ENCODE measurements at places on chromosomes 16 and 17.

- peak; percentile 68 for DNase-seq
Observed at GRCh38 chr16:24309258-24310142, 53.4 kb downstream of the CACNG3 start.

GRCh38 chr16:3123986-3124886 is 10.6 kb upstream of the ZNF213 start:
- DNase-seq, result peak; percentile 98

DNA sequence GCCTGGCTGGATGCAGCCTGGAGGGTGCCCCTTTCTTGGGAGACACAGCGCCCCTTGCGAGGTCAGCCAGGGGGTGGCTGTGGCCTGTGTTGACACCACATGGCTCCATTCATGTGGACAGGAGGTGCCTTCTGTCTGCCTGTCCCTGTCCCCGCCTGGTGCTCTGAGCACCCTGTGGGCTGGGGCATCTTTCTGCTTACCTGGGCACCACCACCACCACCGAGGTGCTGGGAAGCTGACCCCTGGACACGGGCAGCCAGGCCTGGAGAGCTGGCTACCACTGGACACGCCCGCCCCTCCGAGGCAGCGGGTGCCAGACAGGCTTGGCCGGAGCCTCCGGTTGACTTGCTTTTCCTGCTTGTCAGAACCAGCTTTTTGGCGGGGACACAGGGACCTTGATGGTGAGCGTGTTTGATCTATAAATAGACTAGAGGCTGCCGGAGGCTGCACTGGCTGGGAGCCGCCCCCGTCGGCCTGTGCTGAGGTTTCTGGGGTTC is 121.3 kb upstream of the GSE1 start:
- DNase-seq, result peak; percentile 91

DNA sequence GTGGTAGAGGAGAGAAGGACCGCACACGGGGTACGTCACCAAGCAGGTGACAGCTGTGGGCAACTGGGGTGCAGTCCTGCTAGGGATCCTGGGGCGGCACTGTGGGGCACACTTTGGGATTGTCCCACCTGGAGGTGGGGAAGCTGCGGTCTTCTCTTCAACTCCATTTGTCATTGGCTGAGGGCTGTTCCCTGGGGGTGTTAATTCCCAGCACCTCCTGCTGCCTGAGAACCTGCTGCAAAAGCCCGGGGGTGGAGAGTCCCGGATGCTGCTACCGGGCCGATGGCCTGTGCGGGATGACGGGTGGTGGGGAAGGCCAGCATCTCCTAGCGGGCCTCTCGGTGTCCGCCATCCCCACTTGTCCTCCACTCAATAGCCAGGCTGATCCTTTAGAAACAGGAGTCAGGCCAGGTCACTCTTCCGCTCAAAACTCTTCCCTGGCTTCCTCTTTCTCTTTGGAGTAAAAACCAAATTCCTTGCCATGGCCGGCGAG is 100.2 kb downstream of the CYLD start:
- no peak for DNase-seq

DNA sequence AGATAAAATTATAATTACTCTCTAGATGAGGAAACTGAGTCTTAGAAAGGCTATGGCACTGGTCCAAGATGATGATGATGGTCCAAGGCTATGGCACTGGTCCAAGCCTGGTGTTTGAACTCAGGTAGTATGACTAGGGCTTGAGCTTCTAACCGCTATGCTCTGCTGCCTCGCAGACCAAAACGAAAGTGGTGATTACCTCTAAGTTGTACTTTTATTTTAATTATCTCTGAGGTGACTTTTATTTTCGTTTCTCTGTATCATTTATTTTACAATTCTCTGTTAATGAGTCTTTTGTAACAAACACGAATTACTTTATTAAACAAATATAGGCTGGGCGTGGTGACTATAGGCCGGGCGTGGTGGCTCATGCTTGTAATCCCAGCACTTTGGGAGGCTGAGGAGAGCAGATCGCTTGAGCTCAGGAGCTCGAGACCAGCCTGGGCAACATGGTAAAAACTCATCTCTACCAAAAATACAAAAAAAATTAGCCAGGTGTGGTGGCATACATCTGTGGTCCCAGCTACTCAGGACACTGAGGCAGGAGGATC is 5.6 kb downstream of the REXO5 start:
- no peak for DNase-seq

GRCh38 chr17:57038486-57038885 is 46.6 kb upstream of the AKAP1 start:
- DNase-seq, result no peak

DNA sequence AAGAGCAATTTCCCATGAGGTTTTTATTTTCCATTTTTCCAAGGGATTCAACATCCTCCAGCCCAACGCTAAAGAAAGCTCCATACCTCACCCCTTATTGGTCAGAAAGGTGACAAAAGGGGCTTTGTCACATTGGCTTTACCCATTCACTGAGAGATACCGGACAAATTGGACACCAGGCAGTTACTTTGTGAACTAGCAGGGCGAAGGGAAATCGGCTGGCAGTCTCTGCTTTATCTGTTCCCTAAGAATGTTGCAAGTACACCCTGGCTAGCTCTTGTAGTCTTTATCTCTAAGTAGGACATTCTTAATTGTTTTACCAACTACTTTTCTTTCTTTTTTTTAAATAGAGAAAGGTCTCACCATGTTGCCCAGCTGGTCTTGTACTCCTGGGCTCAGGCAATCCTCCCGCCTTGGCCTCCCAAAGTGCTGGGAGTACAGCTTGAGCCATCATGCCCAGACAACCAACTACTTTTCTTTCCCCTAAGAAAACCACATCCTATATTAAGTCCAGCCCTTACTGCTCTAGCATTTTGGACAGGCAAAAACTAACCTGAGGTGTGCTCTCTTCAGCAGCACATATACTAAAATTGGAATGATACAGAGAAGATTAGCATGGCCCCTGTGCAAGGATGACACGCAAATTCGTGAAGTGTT is 16.8 kb downstream of the PRPSAP1 start:
- no peak for DNase-seq

- peak; percentile 73 for DNase-seq
Observed at GRCh38 chr17:76585649-76586593, at the start of gene ST6GALNAC2. Gene ST6GALNAC2 (minus strand): TSS chr17:76585860. CDS start chr17:76585808, 52 bp downstream.

- no peak for DNase-seq
Observed at GRCh38 chr16:68386628-68387027, 61.7 kb downstream of the SMPD3 start.

DNA sequence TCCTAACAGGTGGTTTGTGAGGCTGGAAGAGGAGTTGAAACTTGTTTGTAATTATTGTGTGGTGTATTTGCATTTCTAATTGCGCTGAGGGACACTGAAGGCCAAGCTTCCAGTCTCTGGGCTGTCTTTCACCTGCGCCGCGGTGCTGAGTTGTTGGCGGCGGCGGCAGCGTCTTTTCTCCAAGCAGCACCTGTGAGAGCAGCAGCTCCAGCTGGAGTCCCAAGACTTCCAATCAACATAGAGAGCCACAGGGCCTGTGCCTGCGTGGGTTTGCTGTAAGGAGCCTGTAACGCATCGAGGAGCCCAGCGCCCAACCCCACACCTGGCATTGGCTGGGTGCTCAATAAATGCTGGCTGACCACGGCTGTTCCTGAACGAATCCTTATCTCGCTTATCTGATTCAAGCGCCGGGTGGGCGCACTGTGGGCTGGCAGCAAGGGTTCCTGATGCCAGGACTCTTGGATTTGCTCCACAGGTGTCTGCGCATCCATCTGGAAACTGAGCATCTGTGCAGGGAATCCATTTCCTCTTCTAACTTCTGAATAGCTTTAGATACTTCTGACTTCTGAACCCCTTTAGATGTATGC is 138.1 kb downstream of the ASIC2 start:
- no peak for DNase-seq

DNA sequence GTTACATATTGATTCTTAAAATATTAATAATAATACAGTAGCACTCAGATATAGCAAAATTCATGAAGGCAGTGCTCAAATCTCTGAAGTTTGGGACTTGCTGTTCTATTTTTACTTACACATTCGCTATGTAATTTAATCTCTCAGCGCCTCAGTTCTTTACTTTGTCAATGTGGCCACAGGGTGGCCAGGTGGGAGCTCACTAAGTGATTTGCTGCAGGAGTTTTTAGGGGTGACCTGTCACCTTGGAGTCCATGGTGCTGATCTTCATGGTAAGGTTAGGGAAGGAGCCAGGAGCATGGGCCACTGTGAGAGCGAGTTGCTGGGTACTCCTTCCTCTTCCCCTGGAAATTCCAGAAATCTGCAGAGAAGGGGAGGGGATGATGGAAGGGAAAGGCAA is 28.1 kb downstream of the VWA3A start:
- no peak for DNase-seq

GRCh38 chr17:36485805-36486203 is 677 bp upstream of the ZNHIT3 start:
- DNase-seq, result no peak

- no peak for DNase-seq
Observed at GRCh38 chr16:67555795-67556212, 6.5 kb upstream of the CTCF start.

DNA sequence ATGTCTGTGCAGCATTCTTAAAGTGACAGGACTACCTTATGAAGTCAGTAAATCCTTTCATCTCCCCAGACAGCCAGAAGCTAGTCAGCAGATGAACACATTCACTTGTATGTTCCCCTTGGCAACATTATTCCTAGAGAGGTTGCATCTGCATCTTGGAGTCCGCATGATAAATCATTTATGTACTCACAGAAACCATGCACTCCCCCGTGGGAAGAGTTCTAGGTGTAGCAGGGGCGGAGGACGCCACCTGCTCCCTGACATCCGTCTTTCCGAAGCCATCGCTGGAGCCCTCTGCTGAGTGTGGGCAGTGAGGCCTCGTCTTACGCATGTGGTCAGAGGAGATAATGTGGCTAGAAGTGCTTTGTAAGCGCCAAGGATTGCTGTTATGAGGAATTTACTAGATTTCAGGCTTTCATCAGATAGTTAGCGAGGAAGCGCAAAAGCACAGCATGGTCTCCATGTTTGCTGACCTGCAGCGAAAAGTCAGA is 144.5 kb downstream of the RPTOR start:
- no peak for DNase-seq

- no peak for DNase-seq
Observed at GRCh38 chr16:85543536-85543935, 69.6 kb upstream of the GSE1 start.

- no peak for DNase-seq
Observed at GRCh38 chr17:61458421-61459141, 6.4 kb downstream of the TBX4 start.

GRCh38 chr16:68644715-68645493 is at the start of gene CDH3:
Gene CDH3 (plus strand): TSS chr16:68645310. CDS start chr16:68645380, 70 bp downstream.
- peak; percentile 4 for DNase-seq

GRCh38 chr17:68710035-68710780 is 109.0 kb upstream of the FAM20A start:
- DNase-seq, result no peak

DNA sequence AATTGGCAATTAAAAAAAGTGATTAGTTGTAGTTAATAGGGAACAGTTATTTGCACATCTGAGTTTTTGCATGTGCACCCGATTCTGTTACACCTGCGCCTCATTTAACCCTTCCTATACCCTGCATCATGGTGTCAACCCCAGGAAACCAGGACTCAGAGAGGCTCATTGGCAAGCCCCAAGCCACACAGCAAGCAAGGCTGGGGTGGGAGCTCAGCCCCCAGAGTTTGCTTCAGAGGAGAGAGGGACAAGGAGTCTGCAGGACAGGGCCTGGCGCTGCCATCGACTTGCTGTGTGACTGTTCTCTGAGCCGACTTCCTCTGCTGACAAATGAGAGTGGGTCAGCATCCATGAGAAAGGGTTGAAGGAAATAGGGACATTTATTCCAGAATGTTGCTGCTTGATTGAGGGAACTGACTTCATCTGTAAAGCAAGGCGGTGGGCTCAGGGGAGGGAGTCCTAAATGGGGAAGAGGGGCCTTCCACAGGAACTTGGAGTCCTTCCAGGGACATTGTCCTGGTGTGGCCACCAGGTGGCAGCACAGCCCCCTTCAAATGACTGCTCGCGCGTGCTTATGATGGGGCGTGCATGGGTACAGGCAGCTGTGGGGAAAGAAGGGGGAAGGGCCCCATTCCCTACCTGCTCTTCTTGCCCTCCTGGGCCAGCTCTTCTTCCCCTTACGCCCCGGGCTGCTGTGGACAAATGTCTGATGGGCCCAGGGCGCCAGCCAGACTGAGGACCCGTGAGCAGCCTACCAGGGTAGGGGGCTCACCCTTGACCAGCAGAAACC is 51.6 kb downstream of the NT5M start:
- peak; percentile 61 for DNase-seq

GRCh38 chr17:2828397-2829038 is 32.3 kb downstream of the RAP1GAP2 start:
- DNase-seq, result peak; percentile 64

GRCh38 chr17:50544516-50544915 is 2.5 kb upstream of the SPATA20 start:
- DNase-seq, result no peak

DNA sequence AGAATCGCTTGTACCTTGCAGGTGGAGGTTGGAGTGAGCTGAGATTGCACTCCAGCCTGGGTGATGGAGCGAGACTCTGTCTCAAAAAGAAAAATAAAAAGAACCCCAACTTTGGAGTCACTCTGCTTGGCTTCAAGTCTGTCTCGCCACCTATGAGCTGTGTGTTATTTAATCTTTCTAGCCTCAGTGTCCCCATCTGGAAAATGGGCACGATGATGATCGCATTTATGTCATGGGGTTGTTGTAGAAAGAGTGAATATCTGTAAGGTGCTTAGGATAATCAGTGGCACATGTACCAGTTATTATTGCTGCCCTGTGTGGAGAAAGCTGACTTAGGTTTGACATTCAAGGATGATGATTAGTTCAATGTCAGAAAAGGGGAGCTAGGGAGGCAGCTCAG is 319.4 kb downstream of the XYLT1 start:
- no peak for DNase-seq

DNA sequence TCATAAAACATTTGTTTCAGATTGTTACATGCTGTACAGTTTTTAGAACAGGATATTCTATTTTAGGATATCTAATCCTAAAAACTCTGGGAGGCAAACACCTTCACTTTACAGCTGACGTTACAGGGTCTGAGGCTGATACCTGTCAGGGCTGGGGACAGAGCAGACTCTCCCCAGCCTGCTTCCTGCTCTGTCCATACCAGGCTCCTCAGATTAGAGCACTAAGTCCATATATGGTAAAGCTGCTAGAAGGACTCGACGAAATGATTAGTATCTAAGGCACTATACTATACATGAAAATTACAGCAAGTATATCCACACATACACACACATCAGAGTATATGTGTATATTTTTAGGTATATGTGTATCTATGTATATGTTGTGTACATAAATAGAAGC is 125.2 kb downstream of the ZFHX3 start:
- no peak for DNase-seq

DNA sequence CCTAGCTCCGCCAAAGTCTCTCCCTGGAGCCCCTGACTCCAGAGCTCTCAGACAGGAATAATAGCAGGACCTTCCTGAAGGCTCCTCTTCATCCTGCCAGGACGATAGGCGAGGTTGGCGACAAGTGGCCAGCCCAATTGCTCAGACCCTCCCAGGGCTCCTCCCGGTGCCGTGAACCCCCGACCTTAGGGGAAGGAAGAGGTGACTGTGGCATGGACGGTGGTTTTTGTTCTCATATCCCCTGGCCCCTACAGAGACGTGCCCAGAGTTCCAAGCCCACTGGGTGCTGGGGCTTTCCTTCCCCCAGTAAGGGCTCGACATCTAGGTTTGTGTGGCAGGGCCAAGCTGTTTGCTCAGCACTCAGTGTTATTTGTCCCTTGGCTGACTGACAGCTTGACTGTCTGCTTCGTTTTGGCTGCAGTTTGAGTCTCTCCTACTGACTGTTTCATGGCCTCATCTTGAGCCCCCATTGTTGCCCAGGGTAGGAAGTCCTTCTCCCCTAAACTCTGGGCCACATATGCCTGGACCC is 4.6 kb upstream of the ADCY7 start:
- no peak for DNase-seq
